Hematopoietic multipotent progenitor cell treated with erythropoietin and hydrocortisone succinate and interleukin-3 and kit ligand, for 17 days (in vitro differentiated cells): ENCODE measurements at places on chromosomes 6 and 20.

DNA sequence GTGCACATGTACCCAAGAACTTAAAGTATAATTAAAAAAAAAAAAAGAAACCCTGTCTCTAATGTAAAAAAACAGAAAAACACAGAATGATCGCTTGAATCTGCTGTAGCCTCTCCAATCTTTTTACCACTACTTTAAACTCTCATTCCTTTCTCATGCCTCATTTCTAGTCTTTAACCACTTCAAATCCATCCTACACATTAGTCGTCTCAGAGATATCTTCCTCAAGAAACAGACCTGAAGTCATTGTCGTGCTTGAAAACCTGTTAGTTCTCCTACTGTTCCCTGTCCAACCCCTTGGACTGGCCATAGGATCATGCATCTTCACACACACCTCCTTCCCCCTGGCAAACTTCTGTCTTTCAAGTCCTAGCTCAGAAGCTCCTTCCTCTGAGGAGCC, 112.1 kb upstream of the BCLAF1 start:
- DNase-seq, result no peak

GRCh38 chr6:593139-593906, 63.6 kb downstream of the HUS1B start:
- DNase-seq, result peak; percentile 72

GRCh38 chr6:88512951-88513350, 346.8 kb upstream of the CNR1 start:
- DNase-seq, result no peak

- DNase-seq, result no peak
Measured at GRCh38 chr20:58659841-58660240, 8.8 kb downstream of the STX16 start.

DNA sequence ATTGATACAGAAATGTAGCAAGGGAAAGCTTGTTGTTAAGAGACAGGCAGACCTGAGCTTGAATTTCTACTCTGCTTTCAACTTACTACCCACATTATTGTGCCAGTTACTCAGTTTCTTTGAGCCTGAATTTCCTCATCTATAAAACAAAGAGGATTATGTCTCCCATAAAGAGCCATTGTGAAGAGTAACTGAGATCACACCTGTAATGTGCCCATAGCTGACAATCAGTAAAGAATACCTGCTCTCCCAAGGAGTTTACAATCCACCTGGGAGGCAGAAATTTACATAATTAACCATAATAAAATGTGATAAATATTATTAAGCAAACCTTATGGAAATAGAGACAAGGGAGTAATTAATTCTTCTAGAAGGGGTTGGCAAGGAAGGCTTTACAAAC, 204.9 kb downstream of the EPM2A start:
- no peak for DNase-seq

DNA sequence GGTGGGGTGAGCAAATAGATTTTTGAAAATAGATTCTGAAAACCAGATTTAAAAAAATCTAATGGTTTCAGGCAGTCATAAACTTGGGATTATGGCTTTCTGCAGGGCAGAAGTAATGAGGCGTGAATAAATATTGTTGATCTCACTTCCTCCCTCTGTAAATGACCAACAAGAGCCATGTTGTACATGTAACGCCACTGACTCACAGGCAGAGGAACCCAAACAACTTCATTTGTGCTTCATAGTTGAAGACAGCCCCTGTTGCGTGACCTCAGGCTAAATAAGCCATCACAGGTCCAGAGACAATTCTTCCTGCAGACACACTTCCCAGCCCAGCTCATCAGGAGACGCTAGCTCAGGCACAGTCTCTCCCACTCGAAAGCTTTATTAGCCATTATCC, 59.1 kb upstream of the F13A1 start:
- DNase-seq, result no peak

DNA sequence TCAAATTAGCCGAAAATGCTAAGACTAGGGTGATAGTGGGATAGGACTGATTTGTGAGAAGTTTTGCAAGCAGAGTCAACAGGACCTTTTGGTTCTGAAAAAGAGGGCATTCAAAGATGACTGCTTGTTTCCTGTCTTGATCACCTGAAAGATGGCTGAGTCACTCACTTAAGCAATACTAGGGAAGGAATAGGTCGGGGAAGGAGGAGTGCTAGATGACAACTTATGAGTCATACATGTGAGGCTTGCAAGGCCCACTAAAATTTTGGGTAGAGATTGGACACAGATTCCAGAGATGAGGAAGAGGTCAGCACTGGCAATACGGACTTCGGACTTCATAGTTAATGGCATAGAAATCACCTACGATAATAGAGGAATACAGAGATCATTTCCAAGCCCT, 89.2 kb downstream of the FAM83B start:
- DNase-seq, result no peak

DNA sequence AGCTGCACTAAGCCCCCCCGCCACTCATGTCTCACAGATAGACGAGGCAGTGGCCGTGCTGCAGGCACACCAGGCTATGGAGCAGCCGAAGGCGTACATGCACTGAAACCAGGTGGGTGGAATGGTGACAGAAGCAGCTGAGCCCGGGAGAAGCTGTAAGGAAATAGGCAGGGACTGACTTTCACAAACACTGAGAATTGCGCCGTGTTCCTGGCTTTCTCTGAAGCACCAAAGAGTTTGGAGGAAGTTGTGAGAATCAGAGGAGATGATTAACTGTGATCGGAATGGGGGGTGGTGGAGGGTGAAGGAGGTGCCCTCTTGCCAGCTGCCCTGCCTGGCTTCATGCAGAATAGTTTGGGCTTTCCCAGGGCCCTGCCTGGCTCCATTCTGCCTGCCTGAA, 21.6 kb downstream of the TOMM34 start:
- no peak for DNase-seq
